ENCODE measurements at places on chromosomes 12 and 14. TPM values are rescaled to one million over a fixed set of nuclear protein-coding genes. Genes with fewer than 3 reads are reported as not detected.

GRCh38 chr12:50246873-50247612 is 36.3 kb downstream of the LIMA1 start:
- DNase-seq, result peak; percentile 100

DNA sequence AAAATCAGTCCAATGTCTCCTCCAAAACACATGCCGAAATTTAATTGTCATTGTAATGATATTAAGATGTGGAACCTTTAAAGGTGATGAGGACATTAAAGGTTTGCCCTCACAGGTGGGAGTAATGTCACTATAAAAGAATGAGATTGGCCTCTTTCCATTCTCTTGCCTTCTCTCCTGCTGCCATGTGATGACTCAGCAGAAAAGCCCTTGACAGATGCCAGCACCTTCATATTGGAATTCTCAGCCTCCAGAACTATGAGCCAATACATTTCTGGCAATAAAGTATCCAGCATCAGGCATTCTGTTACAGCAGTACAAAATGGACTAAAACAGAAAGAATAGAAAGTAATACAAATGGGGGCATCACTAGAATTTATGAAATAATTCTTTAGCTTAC is 609.7 kb downstream of the SLC16A7 start:
- DNase-seq, result peak; percentile 74

- DNase-seq, result peak; percentile 3
Observed at GRCh38 chr12:86331457-86331856, 75.3 kb upstream of the MGAT4C start.

DNA sequence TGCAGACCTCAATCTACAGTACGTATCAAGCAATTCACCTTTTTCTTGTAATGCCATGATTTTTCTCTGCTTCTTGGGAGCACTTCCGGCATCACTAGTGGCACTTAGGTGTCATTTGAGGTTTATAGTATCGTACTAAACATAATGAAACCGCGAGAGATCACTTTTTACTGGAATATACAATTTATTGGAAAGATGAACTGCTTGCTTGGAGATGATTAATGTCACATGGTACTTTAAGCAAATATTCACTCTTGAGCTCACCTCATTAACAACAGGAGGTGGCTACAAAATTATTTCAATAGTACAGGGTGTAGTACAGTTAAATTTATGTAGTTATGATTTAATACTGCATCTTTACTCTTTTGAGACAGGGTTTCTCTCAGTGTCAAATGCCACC is 11.5 kb downstream of the FUT8 start:
- DNase-seq, result no peak

DNA sequence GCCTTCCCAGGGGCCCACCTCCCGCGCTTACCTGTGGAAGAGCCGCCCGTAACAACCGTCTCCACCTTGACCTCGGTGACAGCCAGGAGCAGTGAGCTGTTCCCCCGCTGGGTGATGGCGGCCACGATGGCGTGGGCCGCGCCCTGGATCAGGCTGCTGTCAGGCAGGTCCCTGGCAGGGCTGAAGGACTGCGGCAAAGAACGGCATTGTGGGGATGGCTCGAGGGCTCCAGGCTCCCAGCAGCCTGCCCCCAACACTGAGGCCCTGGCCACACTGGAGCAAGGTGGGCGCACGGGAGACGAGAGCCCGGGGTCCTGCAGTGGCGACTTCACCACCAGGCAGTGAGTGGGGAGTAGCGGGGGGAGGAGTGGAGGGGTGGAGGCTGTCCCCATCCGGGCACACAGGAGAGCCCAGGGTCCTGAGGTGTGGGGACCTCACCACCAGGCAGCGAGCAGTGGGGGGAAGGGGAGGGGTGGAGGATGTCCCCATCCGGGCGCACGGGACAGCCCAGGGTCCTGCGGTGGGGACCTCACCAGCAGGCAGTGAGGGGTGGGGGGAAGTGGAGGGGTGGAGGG is 25.0 kb downstream of the JAG2 start:
- DNase-seq, result no peak

GRCh38 chr12:1552911-1553491 is 41.4 kb downstream of the FBXL14 start:
- peak; percentile 33 for DNase-seq

DNA sequence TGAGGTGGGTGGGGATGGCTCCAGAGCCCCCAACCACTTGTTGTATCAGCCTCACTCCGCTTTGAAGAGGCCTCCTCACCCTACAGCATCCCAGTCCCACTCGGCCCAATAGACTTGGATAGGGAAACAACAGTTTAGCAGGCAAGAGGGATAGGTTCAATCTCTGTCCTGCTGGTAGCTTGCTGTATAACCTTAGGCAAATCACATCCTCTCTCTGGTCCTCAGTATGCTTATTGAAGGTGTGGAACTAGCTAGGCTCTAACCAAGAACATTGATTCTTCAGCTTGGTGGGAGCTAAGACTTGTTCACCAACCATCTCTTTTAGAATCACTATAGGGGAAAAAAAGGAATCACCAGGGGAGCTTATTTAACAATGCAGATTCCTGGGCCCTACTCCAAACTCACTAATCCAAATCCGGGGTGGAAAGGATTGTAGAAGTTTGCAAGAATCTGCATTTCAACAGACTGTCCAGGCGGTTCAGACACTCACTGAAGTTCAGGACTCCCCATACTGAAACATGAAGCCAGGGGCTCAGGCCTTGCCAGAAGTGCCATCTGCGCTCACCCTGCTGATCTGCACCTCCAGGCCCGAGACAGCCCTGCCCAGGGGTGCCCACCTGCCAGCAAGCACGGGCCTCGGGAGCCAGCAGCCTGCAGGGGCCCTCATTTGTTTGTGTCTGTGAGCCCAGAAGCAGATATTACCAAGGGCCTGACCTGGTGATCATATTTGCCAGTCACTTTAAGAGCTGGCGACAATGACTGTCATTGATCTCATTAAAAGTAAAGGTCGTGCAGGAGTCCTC is 113.0 kb downstream of the ADCK1 start:
- no peak for DNase-seq

GRCh38 chr12:52060498-52061177 is 9.1 kb upstream of the ATG101 start:
- no peak for DNase-seq

DNA sequence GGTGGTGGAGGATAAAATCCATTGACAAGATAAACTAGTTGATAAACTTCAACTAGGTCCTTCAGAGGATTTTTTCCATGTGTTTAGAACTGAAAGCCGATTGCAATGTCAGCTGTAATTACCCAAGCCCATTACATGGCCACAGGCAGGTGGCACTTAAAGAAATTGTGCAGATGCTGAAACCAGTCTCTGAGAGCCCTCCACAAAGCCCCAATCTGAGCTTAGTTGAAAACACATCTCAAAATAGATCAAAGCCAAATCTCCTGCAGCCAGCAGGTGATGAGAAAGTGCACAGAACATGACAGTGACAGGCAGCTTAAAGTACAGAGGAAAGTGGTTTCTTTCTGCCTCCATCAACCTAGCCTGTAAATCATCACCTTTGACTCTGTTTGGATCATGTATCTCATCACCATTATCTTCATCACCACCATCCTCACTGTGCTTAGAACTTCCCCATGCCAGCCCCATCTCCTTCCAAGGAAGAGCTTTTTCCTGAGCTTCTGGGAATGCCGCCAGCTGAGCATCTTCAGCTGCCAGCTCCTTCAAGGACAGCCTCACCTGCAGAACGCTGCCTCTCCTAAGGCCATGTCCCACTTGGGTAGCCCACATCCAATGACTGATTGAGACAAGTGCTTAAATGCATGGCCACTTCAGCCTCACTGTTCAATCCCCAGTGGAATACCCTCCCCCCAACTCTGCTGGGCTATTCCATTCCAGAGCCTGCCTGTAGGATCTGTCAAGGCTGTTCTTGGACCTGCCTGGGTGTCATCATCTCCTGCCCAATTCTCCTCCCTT is 219.5 kb upstream of the TMEM132C start:
- DNase-seq, result no peak

DNA sequence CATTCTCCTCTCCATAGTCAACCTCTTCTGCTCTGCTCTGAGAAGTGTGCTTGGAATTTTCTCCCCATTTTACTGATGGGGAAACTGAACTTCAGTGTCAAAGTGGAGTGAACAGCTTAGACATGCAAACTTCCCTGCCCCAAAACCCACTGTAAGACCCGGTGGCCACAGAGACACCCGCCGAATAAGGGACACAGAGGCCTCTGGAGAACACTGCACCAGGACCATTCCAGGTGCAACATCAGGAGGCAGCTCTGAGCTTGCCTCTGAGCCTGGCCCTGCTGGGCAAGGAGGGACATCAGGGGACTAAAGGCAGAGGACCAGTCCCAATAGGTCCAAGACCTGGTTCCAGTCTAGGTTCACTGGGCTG is 1.7 kb downstream of the HDAC7 start:
- no peak for DNase-seq

DNA sequence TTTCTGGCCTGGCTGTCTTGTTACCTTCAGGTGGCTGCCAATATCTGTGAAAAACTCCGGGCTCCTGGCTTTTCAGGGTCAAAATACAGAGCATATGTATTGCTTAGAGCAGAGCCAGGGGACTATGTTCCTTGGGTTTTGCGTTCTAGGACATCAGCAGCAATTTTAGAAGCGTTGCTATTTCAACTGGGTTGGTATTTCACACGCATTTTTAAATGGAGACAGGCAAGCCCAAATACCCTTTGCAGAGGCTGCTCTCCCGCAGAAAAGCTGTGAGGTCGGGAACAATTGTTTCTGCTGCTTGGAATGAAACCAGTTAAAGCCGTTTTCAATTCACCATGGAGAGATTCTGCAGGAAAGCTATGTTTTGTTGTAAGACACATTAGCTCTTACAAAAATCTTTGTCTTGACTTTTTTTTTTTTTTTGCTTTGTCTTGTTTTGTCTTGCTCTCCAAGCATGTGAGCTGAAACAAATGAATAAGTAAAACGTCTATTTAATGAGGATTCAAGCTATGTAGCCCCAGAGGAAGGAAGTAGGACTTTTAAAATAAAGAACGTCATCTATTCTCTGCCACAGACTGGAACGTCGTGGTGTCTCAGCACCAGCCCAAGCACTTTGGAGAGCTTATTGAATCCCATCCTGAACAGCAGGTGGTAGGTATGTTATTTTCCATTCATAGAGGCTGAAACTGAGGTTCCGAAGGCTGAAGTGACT is 181.0 kb upstream of the TBX3 start:
- DNase-seq, result no peak

DNA sequence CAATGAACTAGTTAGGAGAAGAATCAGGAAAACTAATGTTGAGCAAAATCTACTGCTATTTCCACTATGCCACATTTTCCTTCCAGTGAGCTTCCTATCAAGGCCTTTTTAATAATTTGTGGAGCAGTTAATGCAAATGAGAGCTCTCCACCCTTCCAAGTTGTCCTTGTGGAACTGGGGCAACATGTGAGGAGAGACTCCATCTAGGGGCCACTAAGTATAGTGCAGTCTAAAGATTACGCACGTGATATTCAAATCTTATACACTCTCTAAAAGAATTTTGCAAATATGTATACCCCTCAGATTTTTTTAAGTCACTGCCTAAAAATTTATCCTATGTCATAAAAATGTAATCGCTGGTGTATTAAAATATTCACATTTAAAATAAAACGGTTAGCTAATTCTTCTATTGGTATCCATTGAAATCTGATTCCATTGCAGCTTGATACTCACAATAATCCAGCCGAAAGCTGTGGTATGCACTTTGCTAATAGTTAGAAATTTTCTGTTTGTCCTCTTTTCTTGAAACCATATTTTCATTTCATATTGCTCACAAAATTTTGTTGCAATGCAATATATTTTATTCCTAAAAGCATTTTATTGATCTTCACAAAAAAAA is 100.1 kb downstream of the PAH start:
- peak; percentile 26 for DNase-seq

- DNase-seq, result no peak
Observed at GRCh38 chr14:61469781-61470180, 148.4 kb downstream of the PRKCH start.

DNA sequence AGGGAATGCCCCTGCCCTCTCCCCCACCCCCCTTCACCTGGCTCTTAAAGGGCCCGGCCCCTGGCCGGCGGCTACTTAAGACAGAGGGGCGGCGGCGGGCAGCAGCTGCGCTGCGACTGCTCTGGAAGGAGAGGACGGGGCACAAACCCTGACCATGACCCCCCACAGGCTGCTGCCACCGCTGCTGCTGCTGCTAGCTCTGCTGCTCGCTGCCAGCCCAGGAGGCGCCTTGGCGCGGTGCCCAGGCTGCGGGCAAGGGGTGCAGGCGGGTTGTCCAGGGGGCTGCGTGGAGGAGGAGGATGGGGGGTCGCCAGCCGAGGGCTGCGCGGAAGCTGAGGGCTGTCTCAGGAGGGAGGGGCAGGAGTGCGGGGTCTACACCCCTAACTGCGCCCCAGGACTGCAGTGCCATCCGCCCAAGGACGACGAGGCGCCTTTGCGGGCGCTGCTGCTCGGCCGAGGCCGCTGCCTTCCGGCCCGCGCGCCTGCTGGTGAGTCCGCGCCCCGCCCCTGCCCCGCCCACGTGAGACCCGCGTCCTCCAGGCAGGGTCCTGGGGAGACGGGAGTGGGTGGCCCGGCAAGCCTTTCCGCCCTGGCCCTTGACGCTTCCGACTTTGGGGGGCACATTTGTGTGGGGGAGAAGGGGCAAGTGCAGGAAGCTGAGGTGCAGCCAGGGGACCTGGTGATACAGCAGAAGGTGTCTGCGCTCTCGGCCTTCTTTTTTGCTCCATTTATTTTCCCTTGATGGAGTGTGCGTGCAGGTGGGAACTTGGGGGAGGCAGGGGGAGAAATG is at the start of gene IGFBP6:
TSS of gene IGFBP6 (plus strand) at position 104 of the 790 bp plus-strand sequence. CDS start at position 155, 51 bp downstream.
- DNase-seq, result no peak

- no peak for DNase-seq
Observed at GRCh38 chr12:15751741-15752140, 37.4 kb downstream of the EPS8 start.

DNA sequence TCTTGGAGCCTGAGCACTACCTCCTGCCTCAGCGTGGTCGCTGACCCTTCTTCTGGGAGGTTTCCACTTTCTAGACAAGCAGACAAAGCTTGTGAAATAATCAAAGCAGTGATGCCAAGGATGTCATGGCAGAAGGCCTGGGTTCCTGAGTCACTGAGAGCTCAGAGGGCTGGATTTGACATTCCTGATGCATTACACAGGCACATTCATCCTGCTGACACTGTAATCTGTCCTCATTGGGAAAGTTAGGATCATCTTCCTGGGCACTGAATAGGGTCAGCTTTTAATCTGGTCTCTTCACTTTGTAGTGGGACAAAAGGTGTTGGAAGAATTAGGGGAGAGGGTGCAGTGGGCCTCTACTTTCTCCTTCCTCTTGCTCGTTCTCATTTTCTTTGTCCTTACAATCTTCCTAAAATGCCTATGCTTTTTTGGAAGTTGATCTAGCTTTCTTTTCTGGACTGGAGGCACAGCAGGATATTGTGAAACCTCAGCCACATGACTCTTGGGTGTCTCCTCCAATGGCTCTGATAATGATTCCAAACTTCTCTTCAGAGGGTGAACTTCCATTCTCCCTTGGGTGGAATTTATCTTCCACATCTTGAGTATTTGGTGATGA is 29.6 kb downstream of the EEA1 start:
- peak; percentile 98 for DNase-seq

GRCh38 chr12:52832985-52833905 is 866 bp downstream of the KRT79 start:
- DNase-seq, result no peak

- no peak for DNase-seq
Observed at GRCh38 chr14:102497998-102498677, 11.4 kb downstream of the ANKRD9 start.

The KRT83 gene
- not detected for total RNA-seq

The NPC2 gene
- total RNA-seq, result 209 TPM

The CCDC38 gene
- total RNA-seq, result not detected

The RNU4-1 gene
- total RNA-seq, result under 0.01 TPM

The NFE2 gene
- total RNA-seq, result not detected

The TCL1B gene
- total RNA-seq, result not detected

The KRT85 gene
- not detected for total RNA-seq

The TAC3 gene
- not detected for total RNA-seq

The TRHDE gene
- 17.5 TPM for total RNA-seq

The VWF gene
- 3.0 TPM for total RNA-seq

The DPPA3 gene
- not detected for total RNA-seq

All from renal cortical epithelial cell (primary cell).